ENCODE measurements at places on chromosomes 2 and 18.

DNA sequence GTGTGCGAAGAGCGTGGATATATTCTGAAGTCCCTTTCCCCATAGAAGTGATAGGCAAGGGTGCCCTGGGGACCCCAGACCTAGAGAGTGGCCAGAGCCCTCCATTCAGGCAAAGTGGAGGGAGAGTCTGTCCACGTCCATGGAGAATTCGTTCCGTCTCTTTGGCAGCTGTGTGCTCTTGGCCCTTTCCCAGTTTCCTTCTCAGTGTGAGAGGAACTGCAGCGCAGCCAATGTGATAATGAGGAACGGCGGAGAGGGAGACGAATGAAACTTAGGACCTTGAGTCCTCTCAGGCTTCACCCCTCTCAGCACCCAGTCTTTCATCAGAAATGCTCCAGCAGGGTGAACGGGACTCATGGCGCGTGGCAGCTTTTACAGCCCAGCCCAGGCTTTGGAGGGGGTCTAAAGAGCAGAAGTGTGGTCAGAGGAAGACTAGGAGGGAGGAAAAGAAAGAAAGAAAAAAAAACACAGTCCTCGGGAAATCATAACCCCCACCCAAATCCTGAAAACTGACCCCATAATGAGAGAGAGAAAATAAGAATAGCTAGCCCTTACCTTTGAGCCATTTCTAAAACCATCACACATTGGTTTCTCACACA, 95.0 kb upstream of the RIOK3 start:
- no peak for DNase-seq

- DNase-seq, result no peak
These were observed 43.6 kb downstream of the MRPS5 start for GRCh38 chr2:95077861-95078603.

DNA sequence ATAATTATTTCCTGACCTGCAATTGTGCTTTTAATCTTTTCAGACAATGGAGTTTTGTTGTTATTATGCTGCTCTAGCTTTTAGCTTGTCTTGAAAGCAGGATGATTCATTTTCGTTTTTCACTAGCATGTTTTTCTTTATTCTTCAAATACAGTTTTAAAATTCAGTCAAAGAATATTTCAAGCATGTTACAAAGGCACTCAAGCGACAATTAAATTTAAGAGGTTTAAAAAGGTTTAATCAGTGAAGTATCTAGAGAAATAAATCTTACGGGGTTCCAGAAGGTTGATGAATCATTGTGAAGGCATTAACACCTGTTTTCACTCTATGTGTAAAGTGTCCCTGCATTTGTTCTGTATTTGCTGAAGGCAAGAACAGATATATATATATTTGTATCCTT, 390.7 kb upstream of the TMEFF2 start:
- no peak for DNase-seq

GRCh38 chr2:158381205-158381604, 75.3 kb downstream of the CCDC148 start:
- no peak for DNase-seq

- DNase-seq, result no peak
These were observed 39.8 kb upstream of the TNFRSF11A start for GRCh38 chr18:62285281-62285680.

GRCh38 chr2:215949991-215950404, 63.4 kb downstream of the MREG start:
- DNase-seq, result no peak

DNA sequence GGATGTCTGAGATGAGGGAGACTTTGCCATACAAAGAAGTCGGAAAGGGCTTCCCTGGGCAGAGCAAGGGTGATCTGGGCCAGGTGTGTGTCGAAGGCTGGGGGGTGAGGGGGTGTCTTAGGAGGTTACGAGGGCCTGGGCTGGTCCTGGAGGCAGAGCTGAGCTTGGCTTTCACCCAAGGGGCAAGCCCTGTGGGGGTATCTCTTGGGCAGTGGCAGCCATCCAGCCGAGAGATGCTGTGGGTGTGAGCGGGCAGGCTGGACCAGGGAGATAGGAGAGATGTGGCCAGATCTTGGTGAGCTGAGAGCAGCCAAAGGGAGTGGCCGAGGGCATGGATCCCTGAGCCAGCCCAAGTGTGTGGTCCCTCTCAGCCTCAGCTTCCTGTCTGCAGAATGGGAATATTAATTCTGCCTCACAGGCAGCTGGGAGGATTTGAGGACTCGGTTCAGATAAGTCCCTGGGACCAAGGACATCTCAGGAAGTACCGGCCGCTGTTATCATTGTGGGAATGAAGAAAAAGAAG, 33.0 kb downstream of the MAL start:
- DNase-seq, result no peak

DNA sequence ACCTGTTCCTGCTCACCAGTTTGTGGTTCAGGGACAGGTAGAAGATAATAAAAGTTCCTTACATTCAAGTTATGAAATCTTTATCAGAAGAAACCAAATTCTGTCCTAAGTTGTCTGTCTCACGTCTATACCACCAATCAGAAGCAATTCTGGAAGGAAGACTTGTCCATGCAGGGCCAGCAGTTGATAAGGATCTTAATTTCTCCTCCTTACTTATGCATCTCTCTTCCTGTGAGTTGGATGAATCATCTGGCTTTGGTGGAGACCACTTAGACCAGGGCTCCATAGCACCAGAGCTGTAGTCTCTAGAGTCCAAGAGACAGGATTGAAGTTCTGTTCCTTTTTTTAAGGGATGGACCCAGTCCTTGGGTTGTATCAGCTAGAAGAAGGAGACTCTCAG, 106.5 kb downstream of the APOB start:
- DNase-seq, result no peak

DNA sequence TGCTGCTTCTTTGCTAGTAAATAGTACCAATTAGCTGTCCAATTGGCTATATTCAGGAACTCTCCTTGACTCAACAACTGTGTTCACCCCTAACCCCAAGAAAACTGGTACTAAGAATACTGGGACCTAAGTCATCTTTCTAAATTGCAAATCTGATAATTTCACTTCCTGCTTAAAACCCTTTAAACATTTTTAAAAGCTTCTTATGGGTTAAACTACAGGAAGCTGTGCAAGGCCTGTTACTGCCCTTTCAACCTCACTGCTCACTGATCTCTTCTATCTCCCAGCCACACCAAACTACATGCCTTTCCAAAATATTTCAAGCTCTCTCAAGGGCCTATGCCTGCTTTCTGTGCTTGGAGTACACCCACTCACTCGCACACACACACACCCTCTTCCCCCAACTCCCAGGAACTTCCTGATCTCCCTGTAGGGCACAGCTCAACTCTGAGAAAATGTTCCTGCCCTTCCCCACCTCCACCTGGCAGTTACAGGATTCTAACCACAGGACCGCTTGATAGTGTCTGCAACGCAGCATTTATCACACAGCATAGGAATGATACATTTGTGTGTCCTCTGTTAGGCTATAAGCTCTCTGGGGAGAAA, 6.7 kb downstream of the LMAN1 start:
- no peak for DNase-seq

- DNase-seq, result no peak
These were observed 58.7 kb downstream of the AFTPH start for GRCh38 chr2:64582774-64583340.

DNA sequence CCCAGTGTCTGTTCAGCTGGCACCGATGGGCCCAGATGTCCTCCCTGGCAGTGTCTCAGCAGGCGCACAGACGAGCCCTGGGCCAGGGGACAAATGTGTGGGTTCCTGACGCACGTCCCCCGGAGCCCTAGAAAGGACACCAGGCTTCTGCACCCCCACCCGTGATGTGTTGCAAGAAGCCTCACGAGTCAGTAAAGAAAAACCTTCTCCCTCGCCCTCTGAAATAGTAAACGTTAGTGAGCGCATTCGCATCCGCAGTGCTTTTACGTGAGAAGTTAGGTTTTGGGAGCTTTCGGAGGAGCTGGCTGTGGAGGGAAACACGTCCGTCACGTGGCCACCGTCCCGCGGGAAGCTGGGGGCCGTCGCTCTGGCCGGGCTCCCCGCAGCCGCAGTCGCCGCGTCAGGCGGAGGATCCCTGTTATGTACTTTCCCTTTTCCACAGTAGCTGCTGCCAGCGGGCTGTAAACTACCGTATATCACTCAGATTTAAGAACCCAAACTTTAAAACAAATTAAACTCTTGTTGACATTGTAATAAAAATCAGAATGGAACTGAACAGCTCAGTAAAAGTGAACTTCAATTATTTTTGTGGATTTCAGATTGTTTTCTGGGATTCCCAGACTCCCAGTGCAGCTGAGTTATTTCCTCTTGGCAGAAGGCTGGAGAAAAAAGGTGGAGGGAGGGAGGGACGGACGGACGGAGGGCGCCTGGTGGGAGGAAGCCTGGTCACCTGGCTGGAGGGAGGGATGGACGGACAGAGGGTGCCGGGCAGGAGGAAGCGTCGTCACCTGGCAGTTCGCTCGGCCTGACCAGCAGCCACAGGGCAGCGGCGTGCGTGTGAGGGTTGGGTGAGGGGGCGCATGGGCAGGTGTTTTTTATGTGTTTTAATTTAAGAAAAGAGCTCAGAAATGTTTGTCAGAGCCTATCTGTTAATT, 112.1 kb downstream of the NFATC1 start:
- peak; percentile 70 for DNase-seq

- no peak for DNase-seq
These were observed 256.0 kb downstream of the DCDC2C start for GRCh38 chr2:3959372-3959771.

GRCh38 chr18:76258209-76258608, 236.8 kb downstream of the ZNF516 start:
- no peak for DNase-seq

- no peak for DNase-seq
These were observed 21.3 kb downstream of the PSME4 start for GRCh38 chr2:53949457-53949856.
